Brain pericyte (primary cell): ENCODE measurements at places on chromosomes 6 and 20.

GRCh38 chr20:56911946-56912345 is 282.8 kb downstream of the TFAP2C start:
- no peak for DNase-seq

GRCh38 chr6:119147101-119148053 is 68.9 kb upstream of the FAM184A start:
- DNase-seq, result peak; percentile 92

DNA sequence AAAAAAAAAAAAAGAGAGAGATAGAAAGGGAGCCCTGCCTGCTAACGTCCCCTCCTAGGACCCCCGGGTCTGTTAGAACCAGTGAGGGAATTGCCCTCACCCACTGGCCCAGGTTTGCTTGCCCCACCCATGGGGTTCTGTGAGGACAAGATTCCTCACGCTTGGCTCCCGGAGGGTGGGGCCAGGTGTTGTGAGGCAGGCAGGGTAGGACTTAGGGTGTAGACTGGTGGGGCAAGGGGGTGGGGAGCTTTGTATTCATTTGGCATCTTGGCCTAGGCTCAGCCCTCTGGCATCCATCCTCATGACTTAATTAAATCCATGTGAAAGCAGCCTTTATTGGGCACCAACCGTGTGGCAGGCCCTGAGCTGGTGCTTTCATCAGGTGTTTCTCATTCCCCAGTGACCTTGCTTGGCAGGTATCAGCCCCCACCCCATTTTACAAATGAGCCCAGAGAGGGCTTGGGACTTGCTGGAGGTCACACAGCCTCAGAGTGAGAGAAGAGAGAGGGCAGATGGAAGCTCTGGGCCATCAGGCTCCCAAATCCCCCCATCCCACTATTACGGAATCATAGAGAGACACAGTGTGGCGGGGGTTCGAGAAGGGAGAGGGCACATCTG is 19.0 kb downstream of the RAB44 start:
- no peak for DNase-seq

- no peak for DNase-seq
These were observed 52.3 kb upstream of the BCLAF1 start for GRCh38 chr6:136341967-136342366.

GRCh38 chr20:49366687-49367086 is 88.8 kb upstream of the ZNFX1 start:
- DNase-seq, result no peak

DNA sequence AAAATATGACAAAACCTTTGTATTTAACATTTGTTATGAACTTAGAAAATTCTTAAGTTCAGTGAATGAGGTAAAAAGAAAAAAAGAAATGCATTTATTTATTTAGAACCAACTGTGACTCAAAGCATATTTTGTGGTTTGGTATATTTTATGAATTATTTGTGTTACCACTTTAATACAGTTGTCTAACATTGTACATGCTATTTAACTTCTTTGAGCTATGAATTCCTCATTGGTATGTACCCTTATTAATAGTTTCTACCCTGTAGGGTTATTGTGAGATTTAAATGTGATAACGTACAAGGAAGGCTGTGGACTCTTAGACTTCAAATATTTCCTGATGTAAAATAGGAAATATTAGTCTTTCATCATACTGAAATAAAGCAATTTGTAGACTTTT is 162.6 kb downstream of the MMUT start:
- DNase-seq, result no peak

DNA sequence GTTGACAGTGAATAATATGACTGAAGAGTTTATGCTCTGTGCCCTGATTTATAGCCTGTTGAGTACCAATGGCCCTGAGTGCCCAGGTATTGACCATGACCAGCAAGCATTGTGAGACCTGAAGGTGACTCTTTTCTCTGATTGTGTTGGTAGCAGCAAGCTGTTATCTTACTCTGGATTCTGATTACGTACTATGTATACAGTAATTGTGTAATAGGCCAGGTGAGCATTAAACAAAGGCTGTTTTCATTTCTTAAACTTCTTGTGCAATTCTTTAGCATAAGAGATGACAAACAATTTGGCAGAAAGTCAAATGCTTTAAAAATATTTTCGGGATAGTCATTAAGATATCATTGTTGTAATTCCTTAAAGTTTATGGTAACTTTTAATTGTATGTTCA is 111.7 kb upstream of the PTPRK start:
- DNase-seq, result no peak
